ENCODE measurements at places on chromosomes 5 and 9.
A peak's percentile ranks its signal among the peaks of the same experiment; 100 is the strongest.

DNA sequence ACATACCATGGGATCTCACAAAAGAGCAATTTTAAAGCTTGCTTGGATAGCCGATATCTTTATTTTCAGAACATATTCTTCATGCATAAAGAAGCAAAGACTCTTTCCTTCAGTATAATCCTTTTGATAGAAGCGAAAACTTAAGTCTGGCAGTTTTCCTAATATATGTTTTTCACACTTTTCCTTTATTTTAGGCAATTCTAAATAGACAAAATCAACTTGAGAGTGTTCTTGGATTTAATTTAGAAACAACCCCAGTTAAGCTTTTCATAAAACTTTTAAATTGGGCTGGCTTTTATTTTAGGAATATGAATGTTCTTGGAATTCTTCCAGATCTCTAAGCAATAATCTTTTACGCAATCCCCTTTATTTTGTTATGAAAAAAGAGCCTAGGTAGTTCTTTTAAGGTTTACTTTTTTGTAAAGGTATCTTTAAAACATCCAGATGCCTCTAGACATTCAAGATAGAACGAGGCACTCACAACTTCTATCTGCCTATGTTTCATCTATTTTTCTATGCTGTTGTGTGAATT, 51.5 kb upstream of the HSPB3 start:
- DNase-seq = no peak

DNA sequence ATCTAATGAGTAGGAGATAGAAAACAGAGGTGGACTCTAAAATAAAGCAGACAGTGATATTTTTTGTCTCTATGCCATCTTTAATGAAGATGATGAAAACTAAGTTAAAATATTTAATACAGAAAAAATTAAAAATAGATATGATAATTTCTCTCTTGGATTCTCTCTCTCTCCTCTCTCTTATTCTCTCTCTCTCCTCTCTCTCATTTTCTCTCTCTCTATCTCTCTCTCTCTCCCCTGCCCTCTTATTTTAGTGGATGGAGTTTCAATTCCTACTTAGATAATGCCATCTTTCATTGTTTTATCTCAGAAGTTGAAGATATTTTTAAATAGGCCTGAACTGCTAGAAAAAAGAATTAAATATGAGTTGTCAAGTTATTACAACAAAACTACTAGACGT, 38.2 kb downstream of the ESM1 start:
- DNase-seq = no peak

GRCh38 chr5:38263983-38264382, 5.6 kb downstream of the EGFLAM start:
- no peak for DNase-seq

GRCh38 chr9:77750284-77750683, 102.2 kb upstream of the GNA14 start:
- DNase-seq = no peak

DNA sequence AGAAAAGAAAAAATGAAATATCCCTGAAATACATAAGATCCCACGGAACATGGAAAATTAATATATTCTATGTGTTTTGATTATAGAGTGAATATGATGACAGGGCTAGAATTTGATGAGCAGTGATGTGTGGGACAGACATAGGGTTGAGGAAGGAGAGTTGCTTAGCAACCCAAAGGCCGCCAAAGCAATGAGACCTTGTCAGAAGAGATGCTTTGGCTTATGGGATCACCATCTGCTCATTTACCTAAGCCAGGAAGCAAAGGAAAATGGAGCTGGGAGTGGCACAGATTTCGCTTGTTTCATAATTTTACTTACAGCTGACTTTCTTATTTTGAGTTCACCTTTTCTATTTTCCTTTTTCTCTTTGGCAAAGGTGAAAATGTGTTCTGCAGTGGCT, 20.9 kb upstream of the HAPLN1 start:
- DNase-seq = no peak

DNA sequence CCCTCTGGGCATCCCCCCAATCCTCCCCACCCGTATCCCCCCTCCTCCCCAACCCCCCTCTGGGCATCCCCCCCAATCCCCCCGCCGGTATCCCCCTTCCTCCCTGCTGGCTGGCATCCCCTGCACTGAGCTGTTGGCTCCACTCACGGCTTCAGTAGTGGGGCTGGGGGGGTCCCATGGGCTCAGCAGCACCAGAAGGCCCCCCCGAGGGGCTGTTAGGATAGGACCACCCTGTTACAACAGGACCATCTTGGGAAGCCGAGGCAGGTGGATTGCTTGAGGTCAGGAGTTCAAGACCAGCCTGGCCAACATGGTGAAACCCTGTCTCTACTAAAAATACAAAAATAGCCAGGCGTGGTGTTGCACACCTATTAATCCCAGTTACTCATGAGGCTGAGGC, 42.4 kb downstream of the EXD3 start:
- DNase-seq = no peak

- DNase-seq = peak; percentile 27
Observed at GRCh38 chr5:54013556-54014194, 296.7 kb downstream of the ARL15 start.

DNA sequence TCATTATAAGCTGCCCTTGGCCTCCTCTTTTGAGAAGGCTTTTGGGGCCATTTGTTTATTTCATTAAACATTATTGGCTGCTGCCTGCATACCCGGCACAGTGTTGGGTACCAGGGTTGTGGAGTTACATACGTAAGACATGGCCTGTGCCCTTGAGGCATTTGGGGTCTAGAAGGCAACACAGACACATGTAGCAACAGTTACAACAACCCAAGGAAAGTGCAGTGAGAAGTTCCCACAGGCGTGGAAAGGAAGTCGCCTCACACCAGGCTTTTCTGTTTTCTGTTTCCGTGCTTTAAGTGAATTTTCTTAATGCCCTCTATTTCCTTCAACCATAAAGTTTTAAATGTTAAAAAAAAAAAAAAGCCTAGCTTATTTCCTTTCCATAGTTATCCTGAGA, 47.4 kb downstream of the GALNT10 start:
- DNase-seq = no peak

DNA sequence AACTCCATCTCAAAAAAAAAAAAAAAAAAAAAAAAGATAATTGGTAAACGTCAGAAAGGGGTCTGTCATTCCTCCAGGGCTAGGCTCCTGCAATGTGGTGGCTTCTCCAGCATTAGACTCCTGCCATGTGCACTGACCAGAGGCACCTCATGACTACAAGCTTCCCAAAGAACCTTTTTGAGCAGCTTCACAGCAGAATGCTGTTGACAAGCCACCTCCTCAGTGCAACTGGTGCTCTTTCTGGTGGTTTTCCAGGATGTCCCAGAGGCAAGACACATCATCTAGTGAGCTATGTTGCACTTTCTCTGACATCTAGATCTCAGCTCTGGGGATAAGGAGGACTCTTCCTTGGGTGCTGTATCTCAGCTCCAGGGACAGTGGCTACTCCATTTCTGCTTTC, 11.6 kb downstream of the RPL37 start:
- no peak for DNase-seq

DNA sequence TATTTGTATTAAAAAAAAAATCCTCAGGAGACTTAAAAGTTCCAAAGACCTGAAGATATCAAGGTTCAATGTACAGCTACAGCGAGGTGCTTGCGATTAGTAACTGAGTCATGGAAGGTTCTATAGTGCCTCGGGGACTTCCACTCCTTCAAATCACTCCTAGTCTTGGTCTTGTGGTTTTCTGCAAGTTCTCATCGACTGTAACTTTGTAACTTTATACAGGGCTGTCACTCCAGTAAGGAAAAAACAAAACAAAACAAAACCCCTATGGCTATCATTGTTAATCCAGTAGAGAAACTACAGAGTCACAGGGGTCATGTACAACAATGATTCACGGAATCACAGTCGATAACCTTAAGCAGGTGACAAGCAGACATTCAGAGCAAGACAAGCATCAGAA, 39.8 kb upstream of the SELENOP start:
- DNase-seq = no peak

- no peak for DNase-seq
Observed at GRCh38 chr5:32413466-32414263, 30.9 kb downstream of the ZFR start.

DNA sequence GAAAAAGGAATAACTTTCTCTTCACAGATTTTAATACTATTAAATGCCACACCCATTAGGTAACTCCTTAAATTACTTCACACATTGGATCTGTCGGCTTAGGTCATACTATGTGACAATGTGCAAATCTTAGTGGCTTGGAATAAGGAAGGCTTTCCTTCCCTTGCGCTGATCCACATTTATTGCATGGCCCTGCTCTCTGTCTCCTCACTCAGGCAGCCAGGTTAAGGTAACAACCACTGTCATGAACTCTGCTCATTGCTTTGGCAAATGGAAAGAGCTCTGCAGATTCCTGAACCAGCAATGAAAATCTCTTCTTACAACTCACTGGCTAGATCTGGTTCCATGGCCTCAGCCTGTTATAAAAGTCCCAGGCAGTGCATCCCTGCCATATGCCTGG, 121.9 kb upstream of the NFIB start:
- DNase-seq = no peak

DNA sequence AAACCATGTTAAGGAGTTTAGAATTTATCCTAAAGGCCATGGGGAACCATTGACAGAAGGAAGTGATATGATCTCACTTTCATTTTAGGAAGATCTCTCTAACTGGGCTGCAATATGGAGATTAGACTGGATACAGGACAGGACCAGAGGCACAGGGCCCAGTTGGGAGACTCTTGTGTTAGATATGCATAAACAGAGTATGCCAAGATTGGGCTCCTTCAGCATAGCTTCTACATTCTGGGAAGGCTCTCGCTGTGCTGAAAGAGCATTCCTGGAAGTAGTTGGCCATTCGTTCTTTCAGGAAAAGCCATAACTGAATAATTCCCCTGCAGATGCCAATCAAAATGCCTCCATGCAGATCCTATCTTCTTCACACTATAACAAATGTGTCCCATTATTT, 204.5 kb downstream of the CWC27 start:
- no peak for DNase-seq

- no peak for DNase-seq
Observed at GRCh38 chr5:51347704-51348103, 35.5 kb upstream of the ISL1 start.

GRCh38 chr9:72788966-72789735, 163.7 kb downstream of the ALDH1A1 start:
- DNase-seq = no peak

All from HTR-8/SVneo (cell line).